Right lung (tissue), 10 donors: ENCODE measurements at places on chromosomes 2 and 18.
A peak's percentile ranks its signal among the peaks of the same experiment; 100 is the strongest.

GRCh38 chr2:15941871-15942710, 1.7 kb downstream of the MYCN start:
- DNase-seq, result no peak

DNA sequence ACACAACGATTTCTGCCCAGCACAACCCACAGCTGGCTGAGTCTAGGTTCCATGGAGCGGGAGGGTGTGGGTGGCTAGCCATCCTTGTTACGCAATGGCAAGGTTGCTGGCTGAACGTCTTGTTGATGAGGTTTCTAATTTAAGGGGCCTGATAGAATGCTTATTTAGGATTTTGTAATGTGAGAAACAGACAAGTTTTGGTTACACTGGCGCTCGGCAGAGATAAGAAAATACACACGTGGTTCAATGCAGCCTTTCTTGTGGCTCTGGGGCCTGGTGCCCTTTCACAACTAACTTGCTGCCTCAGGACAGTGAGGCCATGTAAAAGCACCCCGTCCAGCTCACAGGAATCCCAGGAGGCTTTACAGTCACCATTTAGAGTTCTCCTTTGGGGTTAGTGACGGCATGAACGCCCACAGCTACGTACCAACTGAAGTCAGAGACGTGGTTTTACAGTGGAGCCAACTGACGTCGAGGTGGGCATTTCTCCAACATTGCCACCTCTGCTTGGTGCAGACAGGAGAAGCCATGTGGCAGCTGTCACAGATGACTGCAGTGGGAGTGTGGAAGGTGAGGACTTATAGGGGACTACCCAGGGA, 29.7 kb upstream of the PIEZO2 start:
- DNase-seq, result no peak

- DNase-seq, result no peak
These were observed 13.2 kb upstream of the ILKAP start for GRCh38 chr2:238216651-238217184.

GRCh38 chr2:108118996-108119395, 120.8 kb upstream of the SULT1C3 start:
- no peak for DNase-seq

DNA sequence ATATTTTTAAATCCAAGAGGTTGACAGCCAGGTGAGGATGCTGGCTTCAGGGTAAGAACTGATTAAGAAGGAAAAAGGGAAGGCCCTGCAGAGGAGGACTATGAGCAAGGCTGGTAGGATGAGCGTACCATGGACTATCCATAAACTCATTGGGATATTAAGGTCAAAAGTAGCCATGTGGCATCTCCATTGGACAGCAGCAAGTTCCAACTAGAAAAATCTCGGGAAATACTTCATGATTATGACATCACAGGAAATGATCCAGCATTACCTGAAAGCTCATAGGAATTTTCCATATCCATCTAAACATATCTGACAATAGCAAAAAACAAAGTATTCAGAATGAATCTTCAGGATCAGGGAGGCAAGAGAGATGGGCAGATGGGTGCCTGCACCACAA, 34.2 kb downstream of the TGFA start:
- DNase-seq, result no peak

GRCh38 chr2:181183878-181184542, 203.6 kb downstream of the UBE2E3 start:
- DNase-seq, result no peak

DNA sequence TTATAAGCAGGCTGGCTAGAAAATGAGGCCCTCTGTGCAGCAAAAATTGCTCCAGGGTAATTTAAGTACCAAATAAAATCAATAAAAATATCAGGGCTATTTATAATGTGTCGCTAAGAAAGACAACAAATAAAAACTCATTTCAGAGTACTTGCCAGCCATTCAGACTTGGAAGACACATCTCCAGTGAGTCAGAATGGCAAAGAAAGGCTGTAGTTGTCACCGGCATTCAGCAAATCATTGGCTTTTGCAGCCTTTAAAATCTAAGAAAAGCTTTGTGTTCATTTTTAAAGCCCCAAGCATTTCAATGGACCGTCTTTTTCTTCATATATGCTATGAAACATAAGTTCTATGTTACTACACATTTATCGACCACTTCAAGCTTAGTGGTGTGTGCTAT, 141.1 kb upstream of the HNMT start:
- DNase-seq, result no peak

DNA sequence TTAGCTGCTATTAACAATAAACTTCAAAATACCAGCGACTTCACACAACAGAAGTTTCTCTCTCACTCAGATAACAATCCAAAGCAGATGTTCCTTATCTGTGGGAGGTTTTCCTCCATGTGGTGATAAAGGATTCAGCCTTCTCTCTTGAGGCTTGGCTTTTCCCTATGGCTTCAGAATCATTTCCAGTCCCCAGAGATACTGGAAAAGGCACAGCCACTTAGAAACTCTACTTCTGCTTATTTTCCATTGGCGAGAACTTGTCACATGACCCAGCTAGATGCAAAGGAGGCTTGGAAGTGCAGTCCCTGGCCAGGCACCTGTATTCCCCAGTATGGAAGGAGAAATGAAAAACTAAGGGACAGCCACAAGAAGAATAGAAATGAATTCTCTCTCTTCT, 344.8 kb downstream of the MTX2 start:
- no peak for DNase-seq

- no peak for DNase-seq
These were observed 283.5 kb downstream of the DSEL start for GRCh38 chr18:67232991-67233390.

- DNase-seq, result no peak
These were observed 43.7 kb downstream of the TWIST2 start for GRCh38 chr2:238891457-238892203.

- no peak for DNase-seq
These were observed 15.3 kb downstream of the BUB1 start for GRCh38 chr2:110662560-110662959.

GRCh38 chr2:230778350-230779063, 65.9 kb downstream of the CAB39 start:
- DNase-seq, result no peak

GRCh38 chr2:202944816-202945215, 32.7 kb downstream of the CARF start:
- DNase-seq, result no peak

- no peak for DNase-seq
These were observed 847 bp downstream of the HOXD8 start for GRCh38 chr2:176130147-176130956.

- DNase-seq, result no peak
These were observed 114.0 kb downstream of the NOL10 start for GRCh38 chr2:10575609-10576280.

- no peak for DNase-seq
These were observed 264.1 kb upstream of the FN1 start for GRCh38 chr2:215699700-215700538.

GRCh38 chr18:37574113-37574512, 8.5 kb upstream of the CELF4 start:
- no peak for DNase-seq

DNA sequence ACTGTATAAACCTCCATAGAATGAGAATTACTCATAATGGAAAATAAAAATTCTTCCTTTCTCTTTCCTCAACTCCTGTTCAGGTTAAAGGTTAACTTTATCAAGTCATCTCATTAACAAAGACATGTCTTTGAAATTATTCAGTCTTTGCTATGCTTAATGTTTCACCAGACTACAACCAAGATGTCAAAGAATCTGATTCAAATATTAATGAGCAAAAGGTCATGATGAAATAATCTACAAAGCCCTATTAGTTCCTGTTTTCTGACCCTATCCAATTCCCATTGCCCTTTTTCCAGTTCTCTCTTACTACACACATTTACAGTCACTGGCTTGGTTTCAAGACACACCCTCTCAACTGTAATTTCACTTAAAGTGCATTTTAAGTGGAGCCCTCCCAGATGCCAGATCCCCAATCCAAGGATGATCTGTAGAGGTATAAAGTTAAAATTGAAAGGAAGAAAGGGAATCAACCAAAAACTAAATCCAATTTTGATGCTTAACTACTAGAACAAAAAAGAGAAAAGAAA, 246.9 kb upstream of the CYP26B1 start:
- DNase-seq, result no peak

DNA sequence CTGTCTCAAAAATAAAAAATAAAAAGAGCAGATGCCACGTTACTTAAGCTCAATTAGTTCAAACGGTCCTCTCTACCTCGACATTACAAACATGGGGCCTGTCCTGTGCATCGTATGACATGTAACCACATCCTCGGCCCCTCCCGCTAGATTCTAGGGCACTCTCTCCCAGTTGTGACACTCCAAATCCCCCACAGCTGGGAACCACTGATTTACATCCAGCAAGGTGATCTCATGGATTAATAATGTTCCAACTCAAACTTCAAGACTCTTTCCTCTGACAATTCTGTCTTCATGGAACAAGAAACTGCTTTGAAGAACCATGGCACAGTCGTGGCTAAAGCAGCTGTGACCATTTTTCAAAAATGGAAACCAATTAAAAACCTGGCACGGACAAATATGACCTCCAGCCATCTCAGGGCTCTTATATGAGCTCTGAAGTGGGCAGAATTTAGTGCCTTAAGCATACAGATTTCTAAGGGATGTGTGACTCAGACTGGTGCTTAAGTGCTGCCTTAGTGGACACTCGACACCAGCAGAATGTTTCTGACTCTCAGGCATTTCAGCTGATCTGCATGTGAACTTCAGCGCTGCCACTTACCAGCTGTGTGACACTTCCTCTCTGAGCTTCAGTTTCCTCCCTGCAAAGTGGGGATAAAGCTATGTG, 31.7 kb upstream of the ASAP2 start:
- no peak for DNase-seq

- DNase-seq, result peak; percentile 60
These were observed 493 bp downstream of the FN1 start for GRCh38 chr2:215435280-215435869.

DNA sequence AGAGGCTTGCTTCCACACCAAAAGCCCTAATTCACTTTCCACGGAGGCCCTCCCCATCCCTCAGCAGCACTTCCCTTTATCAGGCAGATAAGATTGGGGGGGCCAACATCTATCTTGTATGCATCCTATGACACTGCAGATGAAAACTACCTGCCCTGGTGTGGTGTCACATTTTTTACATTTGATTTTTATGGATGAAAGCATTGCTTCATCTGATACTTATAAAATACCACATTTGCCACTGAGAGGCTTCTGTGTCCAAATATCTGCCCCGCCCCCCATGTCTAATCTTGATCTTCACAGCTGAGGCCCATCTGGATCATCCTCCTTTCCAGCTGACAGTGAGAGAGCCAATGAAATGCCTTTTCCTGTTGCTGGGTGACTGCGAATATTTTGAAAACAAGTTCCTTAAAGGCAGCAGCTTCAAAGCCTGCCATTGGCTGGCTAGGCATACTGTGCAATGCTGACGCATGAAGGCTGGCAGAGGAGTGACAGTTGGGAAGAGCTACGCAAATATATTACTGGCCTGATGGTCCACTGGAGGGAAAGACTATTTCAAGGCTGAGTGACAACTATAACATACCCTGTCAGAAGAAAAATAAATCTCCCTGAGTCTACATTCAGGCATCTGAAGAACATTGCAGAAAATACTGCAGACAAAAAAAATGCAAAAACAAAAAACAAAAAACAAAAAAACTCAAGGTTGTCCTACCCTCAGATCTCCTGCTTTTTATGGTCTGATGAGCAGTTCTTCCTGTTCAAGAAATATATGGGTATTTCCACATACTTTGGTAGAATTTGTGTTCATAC, 318.7 kb downstream of the PDE11A start:
- DNase-seq, result peak; percentile 91

GRCh38 chr2:56476509-56477071, 292.8 kb downstream of the CCDC85A start:
- no peak for DNase-seq

GRCh38 chr2:143390171-143390570, 261.0 kb downstream of the ARHGAP15 start:
- no peak for DNase-seq

GRCh38 chr2:191560411-191560980, 117.4 kb upstream of the NABP1 start:
- DNase-seq, result no peak

- no peak for DNase-seq
These were observed 188.3 kb upstream of the STON1 start for GRCh38 chr2:48341551-48342133.
